ENCODE measurements at places on chromosomes 5 and 9. TPM values are rescaled to one million over a fixed set of nuclear protein-coding genes. Genes with fewer than 3 reads are reported as not detected.

NFIB gene
- total RNA-seq, result not detected

FOXI1 gene
- total RNA-seq, result not detected

DNA sequence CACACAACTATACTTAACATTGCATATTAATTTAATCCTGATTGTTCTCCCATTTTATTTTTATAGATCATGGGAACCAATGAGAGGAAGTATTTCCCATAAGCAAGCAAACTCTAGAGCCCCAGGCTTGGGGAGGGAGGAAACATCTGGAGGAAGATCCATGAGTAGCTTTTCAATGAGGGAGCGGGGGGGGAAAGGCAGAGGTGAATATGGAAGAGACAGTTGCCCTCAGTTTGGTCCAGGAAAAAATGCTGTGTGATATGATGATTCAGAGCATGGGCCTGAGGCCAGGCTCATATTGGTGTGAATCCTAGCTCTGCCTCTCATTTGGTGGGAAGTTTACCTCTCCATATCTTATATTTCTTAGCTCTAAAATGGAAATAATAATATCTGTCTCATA, 42.2 kb upstream of the ALDOB start:
- peaks cover 22% of the 10 kb centered on the region for H3K27me3 ChIP-seq
- no peaks in the 10 kb centered on the region for H3K36me3 ChIP-seq
- H3K4me1 ChIP-seq, result no peaks in the 10 kb centered on the region
- H3K27ac ChIP-seq, result no peak overlapping the region
- no peak for DNase-seq
- H3K4me3 ChIP-seq, result no peak overlapping the region

GRCh38 chr5:45279109-45279508, 417.1 kb downstream of the HCN1 start:
- H3K4me1 ChIP-seq, result no peaks in the 10 kb centered on the region
- no peak overlapping the region for H3K27ac ChIP-seq
- no peak overlapping the region for H3K4me3 ChIP-seq
- no peaks in the 10 kb centered on the region for H3K36me3 ChIP-seq
- no peak for DNase-seq
- no peaks in the 10 kb centered on the region for H3K27me3 ChIP-seq

- H3K27me3 ChIP-seq, result no peaks in the 10 kb centered on the region
- H3K27ac ChIP-seq, result peak overlapping the region; percentile 72
- peaks cover 11% of the 10 kb centered on the region for H3K36me3 ChIP-seq
- H3K4me1 ChIP-seq, result peaks cover 26% of the 10 kb centered on the region
- H3K4me3 ChIP-seq, result no peak overlapping the region
Observed at GRCh38 chr5:156912869-156913268, 50.2 kb downstream of the TIMD4 start.

GRCh38 chr5:13350767-13351166, 593.7 kb downstream of the DNAH5 start:
- no peaks in the 10 kb centered on the region for H3K27me3 ChIP-seq
- no peak overlapping the region for H3K4me3 ChIP-seq
- H3K36me3 ChIP-seq, result no peaks in the 10 kb centered on the region
- no peak for DNase-seq

GRCh38 chr9:132753593-132753880, 83.3 kb downstream of the GTF3C4 start:
- DNase-seq, result no peak
- H3K36me3 ChIP-seq, result no peaks in the 10 kb centered on the region
- H3K27me3 ChIP-seq, result no peaks in the 10 kb centered on the region

All from activated CD4-positive, alpha-beta T cell treated with anti-CD3 and anti-CD28 coated beads for 36 hours (primary cell).